PC-3 (cell line): ENCODE measurements at places on chromosomes 6 and 20. TPM values are rescaled to one million over a fixed set of nuclear protein-coding genes. Genes with fewer than 3 reads are reported as not detected.

GRCh38 chr20:64100566-64100888 lies 6.8 kb downstream of the NPBWR2 start:
- H3K27me3 ChIP-seq, result 0 out of 2 replicates have a peak, but pooled peaks cover 7% of the 10 kb centered on the region
- H3K4me1 ChIP-seq, result no peaks in the 10 kb centered on the region
- no peak overlapping the region for H3K27ac ChIP-seq
- no peaks in the 10 kb centered on the region for H3K36me3 ChIP-seq

GRCh38 chr6:157838718-157839430 lies 15.8 kb downstream of the SNX9 start:
- no peaks in the 10 kb centered on the region for H3K36me3 ChIP-seq
- no peak for DNase-seq
- peaks cover 42% of the 10 kb centered on the region for H3K4me1 ChIP-seq

The ZKSCAN8 gene
- 10.3 and 12.0 TPM in 2 replicates for total RNA-seq

DNA sequence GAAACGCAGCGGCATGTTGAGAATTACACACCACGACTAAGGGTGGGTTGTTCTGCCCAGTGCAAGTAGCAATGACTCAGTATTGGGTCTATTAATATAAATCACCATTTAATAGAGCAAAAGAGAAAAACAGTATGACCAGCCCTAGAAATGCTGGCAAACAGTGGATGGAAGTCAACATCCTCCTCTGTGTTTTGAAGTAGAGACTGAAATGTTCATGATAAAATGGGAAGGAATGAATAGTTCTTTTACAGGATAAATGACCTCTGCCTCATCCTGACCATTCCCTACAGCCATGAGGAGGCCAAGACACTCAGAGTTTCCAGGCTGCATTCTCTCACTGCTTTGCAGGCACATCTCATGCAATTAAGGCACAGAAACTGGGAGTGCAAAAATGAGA lies 111.8 kb downstream of the PSMB1 start:
- no peaks in the 10 kb centered on the region for H3K27me3 ChIP-seq
- no peaks in the 10 kb centered on the region for H3K36me3 ChIP-seq
- no peak overlapping the region for H3K27ac ChIP-seq

The GJA10 gene
- not detected in 2 replicates for total RNA-seq

DNA sequence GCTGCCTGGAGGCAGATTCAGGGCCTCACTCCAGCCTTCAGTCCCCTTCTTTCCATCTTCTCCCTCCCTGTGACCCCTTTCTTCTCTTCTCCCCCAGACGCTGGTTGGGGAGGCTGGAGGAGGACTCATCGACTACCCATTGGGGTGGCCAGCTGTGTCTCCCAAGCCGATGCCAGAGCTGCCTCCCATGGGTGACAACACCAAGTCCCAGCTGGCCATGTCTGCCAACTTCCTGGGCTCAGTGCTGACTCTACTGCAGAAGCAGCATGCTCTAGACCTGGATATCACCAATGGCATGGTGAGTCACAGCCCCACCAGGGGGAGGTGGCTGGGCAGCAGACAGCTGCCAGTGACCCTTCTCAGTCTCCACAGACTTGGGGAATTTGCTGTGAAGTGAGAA lies 12.9 kb downstream of the BPIFB4 start:
- no peaks in the 10 kb centered on the region for H3K4me1 ChIP-seq
- DNase-seq, result no peak
- H3K27ac ChIP-seq, result no peak overlapping the region
- H3K36me3 ChIP-seq, result no peaks in the 10 kb centered on the region; the same call in 1 of the 2 replicates
